Caco-2 (cell line): ENCODE measurements at places on chromosomes 4 and X.
A peak's percentile ranks its signal among the peaks of the same experiment; 100 is the strongest.

DNA sequence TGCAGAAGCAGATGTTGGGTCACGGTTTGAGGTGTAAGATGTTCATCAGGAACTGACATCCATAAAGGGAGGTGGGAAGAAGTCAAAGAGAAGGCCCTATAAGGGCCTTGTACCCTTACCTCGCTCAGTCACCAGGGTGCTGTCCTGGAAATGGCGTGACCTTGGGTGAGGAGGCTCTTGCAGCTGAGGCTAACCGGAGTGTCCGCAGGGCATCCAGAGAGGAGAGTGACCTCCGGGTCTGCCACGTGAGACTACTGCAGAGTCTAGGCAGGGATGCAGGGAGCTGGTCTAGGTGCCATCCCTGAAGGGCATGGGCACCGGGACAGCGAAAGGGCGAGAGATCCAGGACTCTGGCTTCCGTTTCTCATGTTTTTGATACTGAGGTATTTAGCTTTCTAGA lies 28.7 kb upstream of the IRAK1 start:
- peaks cover 8% of the 10 kb centered on the region for H3K4me1 ChIP-seq
- no peak overlapping the region for H3K27ac ChIP-seq
- no peak for DNase-seq

- H3K4me3 ChIP-seq = no peak overlapping the region
- H3K4me1 ChIP-seq = no peaks in the 10 kb centered on the region
- DNase-seq = no peak
- no peaks in the 10 kb centered on the region for H3K36me3 ChIP-seq
Observed at GRCh38 chrX:56762220-56762619, 33.2 kb downstream of the NBDY start.

GRCh38 chr4:146059865-146060264 lies 115.7 kb upstream of the LSM6 start:
- H3K27ac ChIP-seq = no peak overlapping the region
- H3K4me1 ChIP-seq = no peaks in the 10 kb centered on the region
- H3K36me3 ChIP-seq = no peaks in the 10 kb centered on the region
- DNase-seq = no peak
- no peaks in the 10 kb centered on the region for H3K27me3 ChIP-seq

DNA sequence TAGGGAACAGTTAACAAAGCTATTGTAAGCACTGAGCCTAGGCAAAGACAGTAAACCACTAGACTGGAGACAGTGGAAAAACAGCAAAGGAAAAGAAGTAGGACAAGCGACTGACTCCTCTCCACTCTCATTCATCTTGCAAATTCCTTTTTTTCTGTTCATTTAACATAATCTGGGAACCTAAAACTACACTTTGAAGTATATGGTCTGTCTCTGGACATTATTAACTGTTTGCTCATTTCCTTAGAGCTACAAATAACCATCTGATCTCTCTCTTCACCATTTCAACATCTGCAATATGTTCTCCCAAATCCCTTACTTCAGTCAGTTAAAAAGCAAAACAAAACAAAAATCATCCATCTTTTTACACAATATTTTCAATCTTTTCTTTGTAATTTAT lies 642 bp downstream of the HMGN5 start:
- no peaks in the 10 kb centered on the region for H3K36me3 ChIP-seq
- H3K27ac ChIP-seq = peak overlapping the region; percentile 90
- H3K4me1 ChIP-seq = no peaks in the 10 kb centered on the region
- DNase-seq = no peak

GRCh38 chr4:89283226-89284009 lies 24.2 kb downstream of the GPRIN3 start:
- H3K4me1 ChIP-seq = no peaks in the 10 kb centered on the region
- H3K27me3 ChIP-seq = no peaks in the 10 kb centered on the region
- no peaks in the 10 kb centered on the region for H3K36me3 ChIP-seq
- no peak overlapping the region for H3K27ac ChIP-seq
- DNase-seq = no peak

DNA sequence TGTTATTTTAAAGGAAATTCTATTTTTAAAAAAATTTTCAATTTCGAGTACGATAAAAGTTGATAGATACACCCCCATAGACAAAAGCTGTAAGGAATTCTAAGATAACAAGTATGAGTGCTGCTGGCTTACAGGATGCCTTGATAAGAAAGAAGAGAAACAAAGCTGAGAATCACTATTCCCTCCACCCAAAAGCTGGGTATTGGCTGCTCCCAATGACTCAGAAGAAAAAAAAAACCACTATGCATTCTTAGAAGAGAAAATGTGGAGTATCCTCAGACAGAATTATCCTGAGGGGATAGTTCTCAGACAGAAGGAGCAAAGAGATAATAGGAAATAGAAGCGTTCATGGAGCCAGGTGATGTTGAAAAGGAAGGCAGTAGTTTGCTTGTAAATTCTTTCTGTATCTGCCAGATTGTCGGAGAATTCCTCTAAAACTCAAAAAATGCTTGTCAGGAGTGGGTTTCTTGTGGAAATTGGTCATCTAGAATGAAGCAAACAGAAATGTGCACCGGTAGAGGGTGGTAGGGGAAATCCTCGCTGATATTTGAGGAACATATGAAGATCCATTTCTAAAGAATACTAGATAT lies 217.5 kb upstream of the ADAMTS3 start:
- H3K4me1 ChIP-seq = no peaks in the 10 kb centered on the region
- H3K36me3 ChIP-seq = no peaks in the 10 kb centered on the region
- H3K4me3 ChIP-seq = no peak overlapping the region
- H3K27ac ChIP-seq = no peak overlapping the region
- no peak for DNase-seq

DNA sequence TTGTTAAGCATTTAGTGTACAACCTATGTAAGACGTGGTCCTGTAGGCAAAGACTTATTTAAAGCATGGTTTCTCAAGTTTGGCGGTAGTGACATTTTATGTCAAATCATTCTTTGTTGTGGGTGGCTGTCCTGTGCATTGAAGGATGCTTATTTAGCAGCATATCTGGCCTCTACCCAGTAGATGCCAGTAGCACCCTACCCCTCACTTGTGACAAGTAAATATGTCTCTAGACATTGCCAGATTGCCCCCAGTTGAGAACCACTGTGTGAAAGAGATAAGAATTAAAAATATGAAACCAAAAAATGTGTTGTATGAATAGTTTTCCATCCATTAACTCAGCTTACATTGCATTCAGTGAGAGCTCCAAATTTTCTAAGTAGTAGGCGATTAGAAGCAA lies 25.5 kb downstream of the MMAA start:
- H3K27ac ChIP-seq = no peak overlapping the region
- H3K27me3 ChIP-seq = no peaks in the 10 kb centered on the region
- no peak overlapping the region for H3K4me3 ChIP-seq
- no peaks in the 10 kb centered on the region for H3K4me1 ChIP-seq
- H3K36me3 ChIP-seq = no peaks in the 10 kb centered on the region
- DNase-seq = no peak
